ENCODE measurements at places on chromosomes 1 and 21.

GRCh38 chr1:209397371-209397770, 186.1 kb upstream of the CAMK1G start:
- DNase-seq = no peak

GRCh38 chr1:164660775-164661174, 101.8 kb downstream of the PBX1 start:
- no peak for DNase-seq

DNA sequence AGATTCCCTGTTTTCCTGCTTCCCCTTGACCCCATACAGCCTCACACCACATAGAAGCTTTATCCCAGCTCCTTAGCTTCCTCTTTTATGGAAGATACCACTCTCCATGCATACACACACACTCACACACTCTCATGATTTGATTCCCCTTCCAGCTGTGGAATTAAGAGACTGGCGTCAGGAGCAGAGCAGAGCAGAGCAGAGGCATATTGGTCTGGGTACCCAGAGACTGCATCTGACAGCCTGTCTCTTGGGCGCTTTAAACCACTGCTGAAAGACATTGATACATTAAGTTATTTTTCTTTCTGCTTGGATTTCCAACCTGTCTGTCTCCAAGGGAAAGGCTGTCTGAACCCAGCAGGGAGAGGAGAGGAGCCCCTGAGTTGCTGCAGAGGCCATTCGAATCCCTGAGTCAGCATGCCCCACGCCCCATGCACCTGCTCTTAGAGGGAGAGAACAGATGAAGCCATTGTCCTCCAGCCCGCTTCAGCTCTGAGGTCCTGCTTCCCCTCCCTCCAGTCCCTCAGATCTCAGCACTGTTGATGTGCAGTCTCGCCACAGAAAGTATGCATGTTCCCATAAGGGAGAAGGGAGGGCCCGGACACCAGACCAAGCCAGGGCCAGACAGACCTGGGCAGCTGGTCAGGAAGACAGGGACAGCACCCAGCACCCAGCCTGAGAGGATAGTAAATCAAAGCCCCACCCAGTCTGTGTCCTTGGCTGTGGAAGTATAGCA, 66.7 kb upstream of the GJB5 start:
- DNase-seq = no peak

DNA sequence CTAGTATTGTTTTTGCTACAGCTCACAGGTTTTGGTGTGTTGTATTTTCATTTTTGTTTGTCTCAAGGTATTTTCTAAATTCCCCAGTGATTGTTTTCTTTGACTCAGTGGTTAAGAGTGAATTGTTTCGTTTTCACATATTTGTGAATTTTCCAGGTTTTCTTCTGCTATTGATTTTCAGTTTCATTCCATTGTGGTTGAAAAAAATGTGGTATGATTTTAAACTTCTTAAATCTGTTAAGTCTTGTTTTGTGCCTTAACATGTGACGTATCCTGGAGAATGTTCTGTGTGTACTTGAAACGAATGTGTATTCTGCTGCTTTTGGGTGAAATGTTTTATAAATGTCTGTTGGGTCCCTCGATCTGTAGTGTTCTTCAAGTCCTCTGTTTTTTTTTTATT, 117.9 kb downstream of the KIF26B start:
- no peak for DNase-seq

- DNase-seq = peak; percentile 48
Observed at GRCh38 chr1:3453891-3454810, at the start of gene ARHGEF16. Gene ARHGEF16, plus strand, starts transcription at chr1:3454665. Its CDS starts 8,420 bp downstream, at chr1:3463085.

GRCh38 chr1:176691251-176692228, 228.6 kb downstream of the PAPPA2 start:
- peak; percentile 45 for DNase-seq

DNA sequence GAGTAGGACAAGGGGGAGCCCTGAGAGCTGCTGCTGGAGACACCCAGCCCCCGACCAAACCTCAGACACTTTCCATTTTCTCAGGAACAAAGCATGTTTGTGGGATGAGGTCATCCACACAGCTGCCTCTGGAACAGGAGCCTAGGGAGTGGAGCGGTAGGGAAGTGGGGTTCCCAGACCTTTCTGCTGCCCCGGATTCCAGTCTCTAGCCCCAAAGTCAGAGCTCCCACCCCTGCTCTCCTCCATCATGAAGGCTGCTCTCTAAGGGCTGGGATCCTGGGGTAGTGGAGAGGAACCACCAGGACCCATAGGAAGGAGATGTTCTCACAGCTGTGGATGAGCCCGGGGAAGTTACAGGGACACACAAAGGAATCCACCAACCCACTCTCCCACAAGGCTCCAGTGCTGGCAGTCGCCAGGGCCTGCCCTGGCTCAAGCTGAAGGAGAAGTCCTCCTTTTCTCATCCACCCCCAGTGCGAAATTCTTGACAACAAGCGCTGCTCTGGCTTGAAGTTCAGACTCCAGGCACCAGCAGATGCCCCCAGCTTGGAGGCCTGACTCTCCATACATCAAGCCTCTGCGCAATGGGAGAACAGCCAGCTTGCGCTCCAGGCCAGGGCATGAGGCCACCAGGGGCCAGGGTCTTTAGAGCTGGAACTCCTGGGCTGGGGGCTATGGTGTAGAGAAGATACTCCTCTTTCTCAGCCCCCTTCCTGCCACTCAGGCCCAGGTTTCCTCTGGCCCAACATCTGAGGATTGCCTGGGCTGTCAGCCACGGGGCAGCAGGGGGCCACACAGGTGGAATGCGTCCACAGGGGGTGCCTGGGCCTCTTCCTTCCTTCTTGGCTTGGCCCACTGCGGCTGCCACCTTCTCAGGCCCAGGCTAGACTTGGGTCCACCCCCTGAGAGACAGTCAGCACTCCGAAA, 4.5 kb downstream of the FHL3 start:
- DNase-seq = peak; percentile 74

DNA sequence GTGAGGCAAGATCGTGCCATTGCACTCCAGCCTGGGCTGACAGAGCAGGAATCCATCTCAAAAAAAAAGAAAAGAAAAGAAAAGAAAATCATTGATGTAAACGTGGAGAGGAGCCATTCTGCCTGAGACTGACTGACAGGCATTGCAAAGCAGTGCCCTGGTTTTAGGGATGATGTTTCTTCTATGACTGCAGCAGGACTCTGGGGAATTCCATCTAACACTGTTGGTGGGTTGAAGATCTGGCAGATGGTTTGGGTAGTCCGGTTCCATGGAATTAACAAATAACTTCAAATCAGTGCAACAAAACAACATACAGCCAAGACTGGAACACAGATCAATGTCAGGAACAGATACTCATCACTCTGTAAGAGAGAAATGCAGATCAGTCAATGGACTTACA, 17.8 kb upstream of the LAMC2 start:
- no peak for DNase-seq

GRCh38 chr1:222732216-222733159, 4.5 kb upstream of the FAM177B start:
- no peak for DNase-seq

- DNase-seq = no peak
Observed at GRCh38 chr1:67795179-67795912, 37.9 kb downstream of the GNG12 start.

GRCh38 chr1:159829273-159829634, 2.6 kb downstream of the SLAMF8 start:
- DNase-seq = no peak

DNA sequence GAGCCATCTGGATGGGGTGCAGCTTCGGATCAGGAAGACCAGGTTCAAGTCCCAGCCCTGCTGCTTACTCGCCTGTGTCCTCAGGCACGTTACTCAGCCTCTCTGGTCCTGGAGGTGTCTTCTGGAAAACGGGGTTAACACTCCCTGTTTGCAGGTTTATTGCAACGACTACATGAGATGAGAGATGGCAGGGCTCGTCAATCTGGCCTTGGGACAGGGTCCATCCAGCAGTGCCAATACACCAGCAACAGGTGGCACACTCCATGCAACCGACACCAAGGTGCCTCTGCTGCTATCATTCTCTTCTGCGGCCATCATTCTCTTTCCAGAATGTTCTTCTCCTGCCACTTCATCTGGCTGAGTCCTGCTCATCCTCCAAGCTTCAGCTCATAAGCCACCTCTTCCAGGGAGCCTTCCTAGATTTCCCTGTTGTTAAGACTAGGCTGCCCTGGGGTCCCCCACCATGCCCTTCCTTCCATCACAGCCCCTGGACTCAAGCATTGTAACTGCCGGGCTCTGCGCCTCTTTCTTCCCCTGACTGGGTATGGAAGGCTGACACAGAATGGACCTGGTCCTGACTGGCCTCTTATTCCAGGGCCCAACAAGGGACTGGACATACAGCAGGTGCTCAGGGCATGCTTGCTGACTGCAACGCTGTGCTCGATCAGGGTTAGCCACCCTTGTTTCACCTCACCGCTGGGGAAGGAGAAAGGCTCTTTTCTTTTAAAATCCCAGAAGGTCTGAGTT, 87.4 kb downstream of the DMRTB1 start:
- DNase-seq = no peak

GRCh38 chr1:42385283-42385682, 4.7 kb downstream of the RIMKLA start:
- no peak for DNase-seq

DNA sequence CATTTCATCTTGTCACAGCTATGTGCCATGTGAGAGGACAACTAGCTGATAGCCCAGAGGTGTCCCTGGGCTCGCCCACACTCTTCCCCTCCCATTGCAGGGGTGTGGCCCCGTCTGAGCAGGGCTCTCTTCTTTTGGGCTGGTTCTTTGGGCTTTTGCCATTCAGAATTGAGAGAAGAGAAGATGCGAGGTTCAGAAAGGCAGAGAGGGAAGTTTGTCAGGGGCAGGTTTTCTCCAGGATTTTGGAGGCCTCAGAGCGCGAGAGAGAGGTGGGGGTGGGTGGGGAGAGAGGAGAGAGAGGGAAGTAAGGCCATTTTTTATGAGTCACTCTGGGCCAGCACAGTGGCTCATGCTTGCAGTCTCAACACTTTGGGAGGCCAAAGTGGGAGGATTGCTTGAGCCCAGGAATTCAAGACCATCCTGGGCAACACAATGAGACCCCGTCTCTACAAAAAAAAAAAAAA, 5.2 kb downstream of the IFI6 start:
- no peak for DNase-seq

- no peak for DNase-seq
Observed at GRCh38 chr1:203159844-203160243, 15.8 kb downstream of the MYBPH start.

GRCh38 chr1:219433001-219433400, 179.9 kb downstream of the ZC3H11B start:
- DNase-seq = no peak

DNA sequence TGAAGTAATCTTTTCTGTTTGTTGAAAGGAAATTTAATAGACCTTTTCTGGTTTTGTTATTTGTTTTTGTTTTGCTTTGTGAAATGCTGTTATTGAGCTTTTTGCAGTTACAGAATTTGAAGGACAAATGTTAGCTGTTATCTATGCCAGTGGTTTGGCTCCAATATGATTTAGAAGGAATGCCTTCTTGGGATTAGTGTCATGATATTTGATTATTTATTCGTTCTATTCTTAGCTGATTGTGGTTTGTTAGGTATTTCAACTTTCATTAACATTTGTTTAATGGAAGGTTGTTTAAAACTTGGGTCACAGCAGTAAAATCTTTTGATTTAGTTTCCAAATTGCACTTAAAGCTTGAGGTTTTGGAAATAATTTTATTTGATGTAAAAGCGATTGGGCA, 33.5 kb downstream of the ADGRL2 start:
- DNase-seq = no peak

GRCh38 chr1:14629363-14630014, 31.0 kb downstream of the KAZN start:
- DNase-seq = no peak

DNA sequence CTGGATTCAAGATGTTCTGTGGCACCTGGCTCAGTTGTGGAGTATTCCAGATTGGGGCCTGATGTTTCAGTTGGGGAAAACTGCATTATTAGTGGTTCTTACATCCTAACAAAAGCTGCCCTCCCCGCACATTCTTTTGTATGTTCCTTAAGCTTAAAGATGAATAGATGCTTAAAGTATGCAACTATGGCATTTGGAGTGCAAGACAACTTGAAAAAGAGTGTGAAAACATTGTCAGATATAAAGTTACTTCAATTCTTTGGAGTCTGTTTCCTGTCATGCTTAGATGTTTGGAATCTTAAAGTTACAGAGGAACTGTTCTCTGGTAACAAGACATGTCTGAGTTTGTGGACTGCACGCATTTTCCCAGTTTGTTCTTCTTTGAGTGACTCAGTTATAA, 7.2 kb downstream of the FPGT start:
- DNase-seq = no peak

GRCh38 chr1:210626341-210626740, 297.6 kb downstream of the HHAT start:
- no peak for DNase-seq

DNA sequence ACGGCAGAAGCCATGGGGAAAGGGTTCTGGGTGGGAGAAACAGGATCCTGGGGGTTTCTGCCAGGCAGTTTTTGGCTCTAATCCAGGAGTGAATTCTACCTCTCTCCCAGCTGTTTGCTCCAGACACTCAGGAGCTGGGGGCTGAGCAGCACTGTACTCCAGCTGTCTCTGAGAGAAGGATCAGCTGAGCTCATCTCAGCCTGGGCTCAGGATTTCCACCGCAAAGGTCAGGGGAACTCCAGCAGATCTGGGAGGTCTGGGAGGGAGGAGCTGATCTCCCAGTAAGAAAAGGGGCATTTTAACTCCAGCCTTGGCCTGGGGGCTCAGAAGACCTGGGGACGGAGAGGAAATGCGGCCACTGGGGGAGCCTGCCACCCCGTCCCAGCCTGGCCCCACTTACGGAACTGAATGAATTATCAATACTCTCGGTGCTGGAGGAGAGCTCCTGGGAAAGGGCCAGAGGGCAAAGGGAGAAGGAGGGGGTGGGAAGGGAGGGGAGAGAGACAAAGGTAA, 17.3 kb downstream of the PI4KB start:
- no peak for DNase-seq

DNA sequence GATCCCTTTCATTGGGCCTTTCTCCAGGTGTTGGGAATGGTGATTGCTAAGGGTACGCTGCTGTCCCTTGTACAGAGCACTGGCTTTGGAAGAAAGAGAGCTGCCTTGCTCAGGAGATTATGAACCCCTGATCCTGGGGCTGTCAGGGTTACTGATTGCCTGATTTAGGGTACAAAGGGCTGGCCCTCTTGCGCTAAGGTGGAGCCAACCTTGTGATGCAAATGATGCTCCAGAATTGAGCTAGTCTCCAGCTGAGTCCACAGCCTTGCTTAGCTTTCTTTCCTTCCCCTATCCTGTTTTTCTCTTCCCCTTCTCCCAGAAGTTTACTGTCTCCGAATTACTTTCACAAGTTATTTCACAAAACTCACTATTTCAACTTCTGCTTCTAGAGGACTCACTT, 334.7 kb downstream of the AMY1C start:
- no peak for DNase-seq

- DNase-seq = no peak
Observed at GRCh38 chr1:165639821-165640623, 9.0 kb downstream of the MGST3 start.

GRCh38 chr1:41712081-41712480, 206.6 kb downstream of the HIVEP3 start:
- DNase-seq = no peak
